ENCODE measurements at places on chromosomes 5 and 9.
A peak's percentile ranks its signal among the peaks of the same experiment; 100 is the strongest.

- DNase-seq: no peak
Measured at GRCh38 chr9:137145731-137146526, 7.0 kb downstream of the GRIN1 start.

DNA sequence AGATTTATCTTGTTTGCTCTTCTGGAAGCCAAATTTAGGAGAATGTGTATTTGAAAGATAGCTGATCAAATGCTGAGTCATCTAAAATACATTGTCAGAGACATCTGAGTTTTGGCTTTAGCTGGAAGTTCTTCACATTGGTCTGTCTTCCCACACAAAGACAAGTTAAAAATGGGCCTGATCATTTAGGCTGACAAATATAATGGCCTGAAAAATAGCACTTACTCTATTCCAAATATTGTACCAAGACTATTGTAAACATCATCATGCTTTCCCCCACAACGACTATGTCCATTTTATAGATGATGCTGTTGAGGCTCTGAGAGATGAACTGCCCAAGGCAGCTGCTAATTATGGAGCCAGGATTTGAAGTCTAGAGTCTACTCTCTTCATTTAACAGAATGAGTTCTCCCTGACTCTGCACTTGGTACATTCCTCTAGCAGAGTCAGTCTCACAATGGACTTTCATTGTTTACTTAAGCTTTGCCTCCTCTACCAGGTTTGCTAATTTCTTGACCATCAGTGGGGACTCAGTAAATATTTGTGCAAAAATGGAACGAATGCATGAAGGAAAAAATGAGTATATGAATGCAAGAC, 619.4 kb upstream of the KLF4 start:
- peak; percentile 76 for DNase-seq

DNA sequence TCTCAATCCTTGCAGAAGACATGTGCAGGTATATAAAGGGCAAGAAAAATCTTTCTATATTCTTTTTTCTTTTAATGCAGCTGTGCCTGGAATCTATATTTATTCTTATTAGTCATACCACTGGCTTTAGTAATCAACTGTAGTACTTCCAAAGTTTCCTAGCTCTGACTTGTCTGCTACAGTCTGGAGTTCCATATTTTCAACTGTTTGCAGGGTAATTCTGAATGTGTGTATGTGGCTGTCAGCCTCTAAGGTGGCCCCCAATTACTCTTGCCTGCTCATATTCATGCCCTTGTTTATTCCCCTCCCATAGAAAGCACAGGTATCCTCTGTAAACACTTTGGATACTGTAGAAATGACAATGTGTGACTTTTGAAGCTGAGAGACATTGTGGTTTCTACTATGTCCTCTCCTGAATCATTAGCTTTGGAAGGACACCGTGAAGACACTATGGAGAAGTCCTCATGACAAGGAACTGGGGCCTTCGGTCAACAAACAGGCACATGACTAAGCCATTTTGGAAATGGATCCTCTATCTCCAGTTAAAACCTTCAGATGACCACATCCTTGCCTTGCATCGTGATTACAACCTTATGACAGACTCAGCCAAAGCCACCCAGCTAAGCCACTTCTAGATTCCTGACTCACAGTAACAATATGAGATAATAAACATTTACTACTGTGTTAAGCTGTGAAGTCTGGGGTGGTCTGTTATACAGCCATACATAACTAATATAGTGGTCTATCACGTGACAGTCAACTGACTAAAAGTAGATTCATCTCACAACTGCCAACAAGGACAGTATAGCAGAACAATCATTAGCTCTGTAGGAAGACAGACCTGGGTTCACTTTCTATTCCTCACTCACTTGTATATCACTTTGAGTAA, 49.5 kb upstream of the SUSD1 start:
- peak; percentile 51 for DNase-seq

GRCh38 chr9:113475992-113476391, 12.5 kb downstream of the RGS3 start:
- no peak for DNase-seq

GRCh38 chr5:157575381-157576020, at the start of gene ADAM19:
Gene ADAM19, minus strand, starts transcription at chr5:157575775. Its CDS starts 79 bp downstream, at chr5:157575696.
- DNase-seq: peak; percentile 79

DNA sequence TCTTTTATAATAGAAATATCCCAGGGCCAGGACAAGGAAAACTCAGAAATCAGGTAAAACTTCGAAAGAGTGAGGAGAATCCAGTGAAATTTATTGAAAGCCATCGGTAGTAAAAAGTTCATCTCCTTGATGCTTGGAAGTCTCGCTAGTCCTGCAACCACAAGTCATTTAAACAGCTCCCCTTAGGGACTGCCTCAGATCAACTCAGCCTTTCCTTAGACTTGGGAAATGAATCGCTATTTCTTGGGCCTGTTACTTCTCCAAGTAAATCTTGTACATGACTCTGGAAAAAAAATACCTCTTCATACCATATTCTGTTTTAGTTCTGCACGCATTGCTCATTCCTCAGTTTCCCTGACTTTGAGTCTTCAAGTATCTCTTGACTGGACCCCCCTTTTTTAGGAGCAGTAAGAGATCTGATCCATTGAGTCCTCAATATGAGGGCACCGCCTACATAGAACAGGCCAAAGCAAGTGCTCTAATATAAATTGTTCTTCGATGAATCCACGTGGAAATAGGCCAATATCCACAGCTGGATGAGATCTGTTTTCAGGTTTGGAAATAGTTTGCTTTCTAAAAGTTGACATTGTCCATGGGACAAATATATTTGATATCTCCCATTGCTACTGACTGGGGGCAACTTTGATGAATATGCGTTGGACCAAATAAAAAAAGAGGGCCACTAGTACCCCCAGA, 114.2 kb downstream of the PRDM6 start:
- peak; percentile 65 for DNase-seq

GRCh38 chr9:77975036-77975435, 56.6 kb downstream of the GNAQ start:
- no peak for DNase-seq

- DNase-seq: no peak
Measured at GRCh38 chr5:159230657-159231056, 21.3 kb upstream of the RNF145 start.

GRCh38 chr9:107142430-107142829, 140.6 kb upstream of the RAD23B start:
- no peak for DNase-seq

DNA sequence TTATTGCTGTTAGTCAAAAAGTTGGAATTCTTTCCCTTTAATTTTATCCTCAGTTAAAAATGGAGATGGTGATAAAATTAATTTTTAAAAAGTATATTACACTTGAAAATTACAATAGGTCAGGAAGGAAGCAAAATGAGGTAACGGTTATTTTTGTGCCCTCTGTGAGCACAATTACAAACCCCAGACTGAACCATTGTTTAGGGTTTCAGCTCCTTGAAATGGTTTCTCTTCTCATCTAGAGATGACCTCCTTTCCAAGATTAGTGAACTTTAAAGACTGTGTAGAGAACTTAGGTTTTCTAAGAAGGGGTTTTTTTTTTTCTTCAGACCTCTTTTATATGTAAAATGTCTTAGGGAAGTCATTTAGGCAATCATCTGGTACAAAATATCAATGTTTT, 126.2 kb upstream of the CHD1 start:
- DNase-seq: no peak

DNA sequence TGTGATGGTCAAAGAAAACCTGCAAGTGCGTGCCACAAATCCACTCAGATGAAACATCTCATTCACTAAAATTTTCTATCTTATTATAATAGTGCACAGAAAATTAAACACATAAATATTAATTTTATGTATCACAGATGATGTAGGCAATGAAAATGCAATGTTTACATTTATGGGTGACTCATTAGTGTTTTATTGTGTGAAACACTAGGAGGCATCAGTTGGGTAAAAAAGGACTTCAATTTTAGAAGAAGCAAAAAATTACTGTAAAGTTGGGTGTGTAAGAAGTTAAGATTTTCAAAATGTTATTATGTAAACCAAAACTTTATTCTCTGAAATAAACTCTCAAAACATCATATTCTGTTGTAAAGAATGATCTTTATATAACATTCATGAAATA, 4.0 kb downstream of the MEF2C start:
- DNase-seq: no peak

DNA sequence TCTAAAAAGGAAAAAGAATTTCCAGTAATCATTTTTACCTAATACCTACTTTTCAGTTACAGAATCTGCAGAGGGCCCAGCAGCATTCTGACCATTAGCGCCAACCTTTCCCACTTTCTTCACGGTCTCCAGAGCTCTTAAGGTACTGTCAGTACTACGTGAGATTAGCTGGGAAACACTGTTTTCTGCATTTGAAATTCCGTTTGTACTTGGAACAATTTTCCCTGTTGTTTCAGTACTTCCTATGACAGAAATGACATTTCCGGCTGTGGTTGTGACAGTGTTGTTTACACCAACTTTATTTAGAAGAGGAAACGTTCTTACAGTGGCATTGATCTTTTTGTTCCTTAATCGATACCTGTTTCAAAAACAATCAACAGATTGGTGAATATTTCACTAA, 36.9 kb upstream of the PDCL start:
- no peak for DNase-seq

DNA sequence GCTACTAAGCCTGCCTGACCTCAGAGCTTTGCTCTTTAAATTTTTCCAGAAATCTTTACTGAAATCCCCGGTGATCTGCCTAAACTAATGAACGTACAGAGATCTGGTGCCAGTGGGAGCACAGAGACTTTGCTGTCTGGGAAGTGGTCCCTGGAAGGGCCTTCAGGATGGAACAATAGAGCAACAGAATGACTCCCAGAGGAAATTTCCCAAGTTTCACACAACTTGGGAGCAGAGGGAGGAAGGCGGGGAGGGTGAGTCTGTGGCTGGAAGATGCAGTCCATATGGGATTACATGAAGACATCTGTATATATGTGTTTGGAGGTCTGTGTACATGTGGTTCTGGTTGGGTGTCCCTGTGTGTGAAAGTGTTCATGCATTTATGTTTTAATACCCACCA, 638.3 kb downstream of the CCDC171 start:
- peak; percentile 66 for DNase-seq

GRCh38 chr5:32002755-32003154, 171.4 kb downstream of the GOLPH3 start:
- no peak for DNase-seq

DNA sequence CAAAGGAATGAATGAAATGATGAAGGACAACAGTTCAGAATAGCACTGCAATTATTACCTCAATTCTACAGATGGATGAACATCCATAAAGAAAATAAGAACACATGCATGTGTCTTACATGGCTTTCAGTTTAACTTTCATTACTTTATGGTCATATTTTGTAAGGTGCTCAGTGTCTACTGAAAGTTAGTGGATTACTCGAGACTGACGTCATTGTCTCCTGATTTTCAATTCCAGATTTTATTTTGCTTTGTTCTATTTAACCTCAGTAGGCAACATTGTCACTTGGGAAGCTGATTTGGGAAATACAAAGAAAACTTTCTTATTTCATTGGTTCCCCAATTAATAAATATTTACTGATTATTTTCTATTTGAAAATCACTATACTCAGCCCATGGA, 363.7 kb downstream of the CHSY3 start:
- DNase-seq: no peak

DNA sequence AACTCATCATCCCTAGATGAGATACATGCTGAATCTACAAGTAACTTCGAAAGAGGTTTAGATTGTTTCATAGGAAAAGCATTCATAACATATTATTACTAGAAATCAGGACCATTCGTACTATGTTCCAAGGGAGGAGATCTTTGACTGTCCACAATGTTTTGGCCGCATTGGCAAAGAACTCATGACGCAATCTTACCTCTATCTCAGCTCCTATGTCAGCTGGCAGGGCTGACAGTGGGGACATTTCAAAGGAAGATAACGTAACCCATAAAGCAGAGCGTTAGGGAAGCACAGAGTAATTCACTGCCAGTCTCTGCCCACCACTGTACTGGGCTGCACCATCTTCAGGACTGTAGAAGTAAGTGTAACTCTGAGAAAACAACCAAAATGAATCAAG, 69.7 kb downstream of the EFNA5 start:
- DNase-seq: no peak

- DNase-seq: no peak
Measured at GRCh38 chr5:113219695-113220094, 215.1 kb downstream of the TSSK1B start.

GRCh38 chr5:142545650-142546322, 140.1 kb downstream of the FGF1 start:
- peak; percentile 77 for DNase-seq

GRCh38 chr5:58458743-58459145, 1.1 kb downstream of the PLK2 start:
- peak; percentile 48 for DNase-seq

- peak; percentile 67 for DNase-seq
Measured at GRCh38 chr9:29697011-29697410, 2123.7 kb upstream of the C9orf72 start.

- no peak for DNase-seq
Measured at GRCh38 chr5:96373381-96373733, 59.7 kb downstream of the PCSK1 start.

DNA sequence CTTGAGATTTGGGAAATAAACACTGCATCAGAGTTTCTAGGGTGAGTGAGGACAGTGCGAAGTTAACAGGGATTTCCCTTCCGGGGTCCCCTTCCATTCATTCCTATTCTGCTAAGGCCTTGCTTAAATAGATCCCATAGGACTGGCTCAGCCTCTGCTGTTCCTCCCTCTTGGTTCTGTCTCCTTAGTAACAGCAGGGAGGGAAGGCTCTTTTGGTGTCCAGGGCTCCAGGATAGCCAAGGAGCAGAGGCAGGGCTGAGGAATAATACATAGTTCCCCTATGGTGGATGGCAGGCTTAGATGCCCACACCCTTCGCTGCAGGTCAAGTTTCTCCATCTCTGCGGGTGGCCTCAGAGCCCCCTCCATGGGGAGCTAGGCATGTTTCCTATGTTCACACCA, 591.7 kb downstream of the ACTL7B start:
- DNase-seq: no peak

DNA sequence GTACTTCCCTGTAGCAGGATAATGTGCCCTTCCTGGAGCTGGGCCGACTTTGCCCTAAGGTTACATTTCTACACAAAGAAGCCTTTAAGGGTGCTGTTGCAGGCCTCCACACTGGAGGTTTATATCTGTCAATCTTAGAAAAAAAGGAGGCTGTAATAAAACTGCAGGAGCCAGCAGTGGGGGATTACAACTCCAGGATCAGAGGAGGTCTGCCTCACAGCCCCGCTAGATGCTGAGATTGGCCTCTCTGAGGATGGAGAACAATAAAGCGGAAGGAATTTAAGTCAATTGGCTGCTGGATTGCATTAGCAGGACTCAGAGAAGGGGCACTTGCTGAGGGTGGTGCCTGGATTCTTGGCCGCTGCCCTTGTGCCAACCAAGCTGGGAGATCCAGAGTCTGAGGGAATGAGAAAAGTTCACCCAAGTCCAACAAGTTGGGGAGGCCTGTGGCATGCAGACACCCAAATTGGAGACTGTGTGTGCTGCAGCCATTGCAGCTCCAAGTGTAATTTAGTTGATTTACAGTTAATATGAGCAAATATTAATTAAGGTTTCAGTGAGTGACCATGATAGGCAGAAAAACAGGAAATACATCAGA, 99.0 kb upstream of the SSBP2 start:
- peak; percentile 18 for DNase-seq

- DNase-seq: no peak
Measured at GRCh38 chr5:147179562-147180147, 55.2 kb upstream of the STK32A start.

- DNase-seq: no peak
Measured at GRCh38 chr9:97868859-97869258, 15.8 kb downstream of the FOXE1 start.

GRCh38 chr9:18143073-18143745, 330.7 kb upstream of the ADAMTSL1 start:
- peak; percentile 2 for DNase-seq
